ENCODE measurements at places on chromosomes 3 and 15.

- no peaks in the 10 kb centered on the region for H3K4me1 ChIP-seq
- no peaks in the 10 kb centered on the region for H3K36me3 ChIP-seq
- H3K27ac ChIP-seq = no peak overlapping the region
Measured at GRCh38 chr3:160210799-160211221, 14.4 kb upstream of the C3orf80 start.

DNA sequence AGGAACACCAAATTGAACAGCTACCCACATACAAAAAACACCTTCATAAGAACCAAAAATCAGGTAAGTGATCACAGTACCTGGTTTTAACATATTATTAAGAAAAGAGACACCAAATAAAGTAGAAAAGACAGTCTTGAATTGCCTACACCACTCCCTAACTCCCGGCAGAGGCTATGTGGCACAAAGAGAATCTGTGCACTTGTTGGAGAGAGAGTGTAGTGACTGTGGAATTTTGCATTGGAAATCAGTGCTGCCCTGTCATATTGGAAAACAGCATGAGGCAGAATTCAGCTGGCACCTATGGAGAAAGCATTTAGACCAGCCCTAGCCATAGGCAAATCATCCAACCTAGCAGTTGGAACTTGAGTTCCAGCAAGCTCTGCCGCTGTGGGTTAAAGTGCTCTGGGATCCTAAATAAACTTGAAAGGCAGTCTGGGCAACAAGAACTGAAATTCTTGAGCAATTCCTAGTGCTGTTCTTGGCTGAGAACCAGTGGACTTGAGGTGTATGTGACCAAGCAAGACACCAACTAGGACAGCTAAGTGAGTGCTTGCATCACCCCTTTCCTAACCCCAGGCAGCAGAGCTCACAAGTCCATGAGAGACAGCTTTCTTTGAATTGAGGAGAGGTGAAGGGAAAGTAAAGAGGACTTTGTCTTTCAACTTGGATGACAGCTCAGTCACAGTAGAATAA is 969.6 kb upstream of the ALCAM start:
- no peaks in the 10 kb centered on the region for H3K4me1 ChIP-seq
- no peak overlapping the region for H3K27ac ChIP-seq
- no peak overlapping the region for H3K4me3 ChIP-seq
- no peak for DNase-seq
- no peaks in the 10 kb centered on the region for H3K27me3 ChIP-seq
- H3K36me3 ChIP-seq = no peaks in the 10 kb centered on the region

- H3K4me3 ChIP-seq = no peak overlapping the region
- peaks cover 25% of the 10 kb centered on the region for H3K27me3 ChIP-seq
- H3K4me1 ChIP-seq = peaks cover 23% of the 10 kb centered on the region
- peak overlapping the region; percentile 76 for H3K27ac ChIP-seq
- H3K36me3 ChIP-seq = no peaks in the 10 kb centered on the region
Measured at GRCh38 chr3:193897288-193897687, 238.7 kb upstream of the HES1 start.

DNA sequence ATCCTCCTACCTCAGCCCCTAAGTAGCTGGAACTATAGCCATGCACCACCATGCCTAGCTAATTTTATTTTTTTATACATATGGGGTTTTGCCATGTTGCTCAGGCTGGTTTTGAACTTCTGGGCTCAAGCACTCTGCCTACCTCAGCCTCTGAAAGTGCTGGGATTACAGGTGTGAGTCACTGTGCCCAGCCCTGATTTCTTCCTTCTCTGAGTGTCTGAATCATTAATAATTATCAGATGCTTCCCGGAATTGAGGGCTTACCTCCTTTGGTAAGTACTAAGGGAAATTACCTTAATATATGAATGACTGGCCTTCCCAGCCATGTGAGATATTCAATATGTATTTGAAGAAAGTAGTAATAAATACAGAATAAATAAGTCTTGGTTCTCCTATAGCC is 7.2 kb downstream of the CLPX start:
- no peaks in the 10 kb centered on the region for H3K27me3 ChIP-seq
- H3K4me3 ChIP-seq = no peak overlapping the region
- peaks cover 3% of the 10 kb centered on the region for H3K4me1 ChIP-seq
- H3K27ac ChIP-seq = no peak overlapping the region

DNA sequence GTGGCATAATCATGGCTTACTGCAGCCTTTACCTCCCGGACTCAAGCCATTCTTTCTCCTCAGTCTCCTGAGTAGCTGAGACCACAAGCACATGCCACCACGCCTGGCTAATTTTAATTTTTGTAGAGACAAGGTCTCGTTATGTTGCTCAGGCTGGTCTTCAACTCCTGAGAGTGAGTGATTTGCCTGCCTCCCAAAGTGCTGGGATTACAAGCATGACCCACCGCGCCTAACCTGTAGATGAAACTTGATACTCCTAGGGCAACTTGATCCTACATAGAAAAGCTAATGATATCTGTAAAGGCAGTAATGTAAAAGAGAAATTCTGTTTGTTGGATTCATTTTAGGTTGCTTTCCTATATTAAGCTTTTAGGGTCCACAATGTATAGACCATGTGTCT is 391.9 kb upstream of the THRB start:
- no peak overlapping the region for H3K27ac ChIP-seq
- H3K36me3 ChIP-seq = no peaks in the 10 kb centered on the region
- H3K4me3 ChIP-seq = no peak overlapping the region
- no peaks in the 10 kb centered on the region for H3K27me3 ChIP-seq
- no peaks in the 10 kb centered on the region for H3K4me1 ChIP-seq

DNA sequence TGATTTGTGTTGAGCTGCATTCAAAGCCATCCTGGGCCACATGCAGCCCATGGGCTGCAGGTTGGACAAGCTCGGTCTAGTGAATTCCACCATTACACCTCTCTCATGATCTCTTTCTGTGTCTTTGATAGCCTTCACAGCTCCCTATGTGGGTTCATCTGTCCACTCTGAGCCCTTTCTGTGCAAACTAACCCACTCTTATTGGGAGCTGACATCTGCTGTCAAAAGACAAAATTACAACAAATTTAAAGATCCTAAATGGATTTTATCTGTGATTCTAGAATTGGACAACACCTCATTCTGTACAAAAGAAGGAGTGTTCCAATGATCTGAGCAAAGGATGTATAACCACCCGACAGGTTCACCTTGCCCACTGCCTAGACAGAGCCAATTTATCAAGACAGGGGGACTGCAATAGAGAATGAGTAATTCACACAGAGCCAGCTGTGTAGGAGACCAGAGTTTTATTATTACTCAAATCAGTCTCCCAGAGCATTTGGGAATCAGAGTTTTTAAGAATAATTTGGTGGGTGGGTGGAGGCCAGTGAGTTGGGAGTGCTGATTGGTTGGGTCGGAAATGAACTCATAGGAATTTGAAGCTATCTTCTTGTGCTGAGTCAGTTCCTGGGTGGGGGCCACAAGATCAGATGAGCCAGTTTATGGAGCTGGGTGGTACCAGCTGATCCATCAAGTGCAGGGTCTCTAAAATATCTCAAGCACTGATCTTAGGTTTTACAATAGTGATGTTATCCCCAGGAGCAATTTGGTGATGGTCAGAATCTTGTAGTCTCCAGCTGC is 2.6 kb upstream of the XYLB start:
- H3K36me3 ChIP-seq = no peaks in the 10 kb centered on the region
- H3K27me3 ChIP-seq = no peaks in the 10 kb centered on the region
- no peak overlapping the region for H3K4me3 ChIP-seq
- H3K27ac ChIP-seq = no peak overlapping the region
- H3K4me1 ChIP-seq = peaks cover 17% of the 10 kb centered on the region

- no peak overlapping the region for H3K27ac ChIP-seq
- H3K4me1 ChIP-seq = peaks cover 2% of the 10 kb centered on the region
- no peaks in the 10 kb centered on the region for H3K36me3 ChIP-seq
- DNase-seq = no peak
Measured at GRCh38 chr3:72093270-72093991, 308.5 kb upstream of the PROK2 start.
